ENCODE measurements at places on chromosomes 7 and 10.

- no peak for DNase-seq
Measured at GRCh38 chr7:101818287-101819071, 1.1 kb downstream of the CUX1 start.

- no peak for DNase-seq
Measured at GRCh38 chr7:68411742-68412141, 1186.5 kb upstream of the AUTS2 start.

DNA sequence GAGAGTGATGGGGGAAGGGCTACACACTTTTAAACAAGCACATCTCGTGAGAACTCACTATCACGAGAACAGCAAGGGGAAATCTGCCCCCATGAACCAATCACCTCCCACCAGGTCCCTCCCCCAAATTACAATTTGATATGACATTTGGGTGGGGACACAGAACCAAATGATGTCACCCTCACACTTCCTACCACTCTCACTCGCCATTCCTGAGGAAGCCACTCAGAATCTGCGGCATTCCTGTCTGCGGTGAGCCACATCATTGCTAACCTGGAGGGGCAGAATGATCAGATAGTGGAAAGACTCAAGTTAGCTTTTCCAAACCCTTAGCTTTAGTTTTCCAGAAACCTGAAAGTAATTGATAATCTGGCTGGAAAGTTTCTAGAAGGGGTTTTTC is 66.9 kb downstream of the MYO3A start:
- DNase-seq, result no peak

GRCh38 chr10:74677951-74678350 is 148.4 kb upstream of the KAT6B start:
- no peak for DNase-seq

DNA sequence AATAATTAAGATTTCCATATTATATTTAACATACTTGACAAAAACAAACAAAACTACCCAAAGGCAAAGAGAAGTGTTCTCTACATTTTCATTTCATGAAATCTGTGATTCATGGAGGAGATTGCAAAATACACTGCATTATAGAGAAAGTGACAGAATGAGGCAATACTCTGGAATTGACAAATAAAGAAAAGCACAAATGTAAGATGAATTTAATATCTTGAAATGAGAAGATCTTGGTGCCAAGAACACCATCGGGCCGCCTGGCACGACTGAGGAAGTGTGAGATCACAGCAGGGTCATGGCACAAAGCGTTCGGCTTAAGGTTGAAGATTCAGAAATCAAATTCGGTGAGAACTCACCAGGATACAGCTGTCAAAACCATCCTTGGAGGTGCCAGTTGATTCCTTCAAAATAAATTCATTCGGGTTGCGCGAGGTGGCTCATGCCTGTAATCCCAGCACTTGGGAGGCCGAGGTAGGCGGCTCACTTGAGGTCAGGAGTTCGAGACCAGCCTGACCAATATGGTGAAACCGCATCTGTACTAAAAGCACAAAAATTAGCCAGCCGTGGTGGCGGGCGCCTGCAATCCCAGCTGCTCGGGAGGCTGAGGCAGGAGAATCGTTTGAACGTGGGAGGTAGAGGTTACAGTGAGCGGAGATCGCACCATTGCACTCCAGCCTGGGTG is 174.0 kb upstream of the PFKP start:
- DNase-seq, result no peak

DNA sequence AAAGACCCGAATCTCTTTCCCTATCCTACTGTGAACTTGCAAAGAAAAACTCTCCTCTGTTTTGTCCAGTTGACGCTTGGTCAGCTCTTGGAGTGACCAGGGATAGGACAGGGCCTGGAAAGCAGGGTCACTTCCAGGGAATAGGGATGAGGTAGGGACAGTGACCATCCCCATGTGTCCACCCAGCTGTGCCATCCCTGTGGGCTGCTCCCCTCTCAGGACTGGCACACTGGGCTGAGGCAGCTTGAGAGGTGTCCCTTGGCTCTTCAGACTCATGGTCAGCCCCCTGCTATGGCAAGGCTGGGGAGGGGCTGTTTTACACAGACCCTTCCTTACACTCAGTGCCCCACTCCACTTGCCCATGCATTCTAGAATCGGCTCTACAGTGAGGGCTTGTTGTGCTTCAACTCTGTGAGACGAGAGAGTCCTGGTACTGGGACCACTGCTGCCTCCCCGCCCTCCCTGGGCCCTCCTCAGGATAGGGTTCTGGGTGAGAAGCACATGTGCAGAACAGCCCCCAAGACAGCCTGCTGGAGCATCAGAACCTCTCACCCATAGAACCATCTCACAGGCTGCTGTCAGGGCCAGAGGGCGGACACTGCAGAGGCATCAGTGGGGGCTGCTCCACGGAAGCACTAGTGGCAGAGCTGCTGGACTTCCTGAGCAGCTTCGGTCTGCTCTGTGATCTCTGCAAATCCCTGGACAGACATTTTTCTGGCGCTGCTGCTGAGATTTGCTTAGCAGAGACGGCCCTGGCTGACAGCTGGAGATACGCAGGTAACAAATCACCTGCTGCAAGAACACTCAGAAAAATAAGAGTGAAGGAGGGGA is 202.8 kb upstream of the CXCL12 start:
- no peak for DNase-seq

DNA sequence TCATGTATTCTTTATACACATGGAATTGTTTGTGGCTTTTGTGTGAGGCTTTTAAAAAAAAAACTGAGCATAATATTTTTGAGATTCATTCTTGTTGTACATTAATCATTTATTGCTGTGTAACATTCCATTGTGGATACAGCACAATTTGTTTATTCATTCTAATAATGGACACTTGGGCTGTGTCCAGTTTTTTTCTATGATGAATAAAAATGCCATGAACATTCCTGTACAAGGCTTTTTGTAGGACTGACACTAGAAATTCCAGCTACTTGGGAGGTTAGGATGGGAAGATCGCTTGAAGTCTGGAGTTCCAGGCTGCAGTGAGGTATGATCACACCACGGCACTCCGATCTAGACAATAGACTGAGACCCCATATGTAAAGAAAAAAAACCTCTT is 254.3 kb upstream of the CACNA2D1 start:
- DNase-seq, result no peak

DNA sequence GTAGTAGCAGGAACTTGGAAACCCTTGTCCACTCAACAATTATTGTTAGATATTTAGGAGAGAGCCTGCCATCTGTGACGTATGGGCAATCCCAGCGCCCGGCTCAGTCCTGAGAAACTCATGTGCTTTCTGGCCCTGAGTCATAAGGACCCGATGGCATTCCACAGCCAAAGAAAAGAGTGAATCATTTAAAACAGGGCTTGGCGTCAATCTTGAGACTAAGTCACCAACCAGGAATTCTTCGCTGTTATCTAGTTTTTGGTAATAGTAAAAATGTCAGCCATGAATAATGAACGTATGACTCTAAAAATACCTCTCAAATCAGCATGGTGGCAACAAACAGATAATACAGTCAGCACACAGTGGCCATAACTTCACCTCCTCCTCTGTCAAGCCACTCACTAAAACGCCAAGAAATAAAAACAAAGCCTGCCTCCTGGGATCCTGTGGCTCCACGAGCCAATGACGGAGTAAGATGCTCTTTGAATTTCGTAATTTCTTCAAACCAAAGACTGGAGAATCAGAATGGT is 140.8 kb downstream of the ADAM12 start:
- DNase-seq, result no peak

DNA sequence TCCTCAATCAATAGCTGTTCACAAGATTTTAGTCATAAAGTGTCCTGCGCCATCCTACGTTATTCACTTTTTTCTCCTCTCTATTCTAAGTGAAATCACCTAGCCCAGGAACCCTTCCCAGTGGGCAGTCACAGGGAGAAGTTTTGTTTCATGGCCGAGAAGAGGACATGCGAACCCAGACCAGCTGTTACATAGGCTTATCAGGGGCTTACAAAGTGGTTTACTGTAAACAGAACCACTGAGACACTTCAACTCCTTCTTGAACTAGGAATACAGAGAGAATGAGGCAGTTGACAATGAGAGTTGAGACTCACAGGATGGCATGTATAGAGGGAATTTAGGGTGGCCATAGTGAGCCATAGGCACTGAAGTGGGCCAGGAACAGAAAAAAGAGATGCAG is 246.9 kb upstream of the GLI3 start:
- DNase-seq, result no peak

DNA sequence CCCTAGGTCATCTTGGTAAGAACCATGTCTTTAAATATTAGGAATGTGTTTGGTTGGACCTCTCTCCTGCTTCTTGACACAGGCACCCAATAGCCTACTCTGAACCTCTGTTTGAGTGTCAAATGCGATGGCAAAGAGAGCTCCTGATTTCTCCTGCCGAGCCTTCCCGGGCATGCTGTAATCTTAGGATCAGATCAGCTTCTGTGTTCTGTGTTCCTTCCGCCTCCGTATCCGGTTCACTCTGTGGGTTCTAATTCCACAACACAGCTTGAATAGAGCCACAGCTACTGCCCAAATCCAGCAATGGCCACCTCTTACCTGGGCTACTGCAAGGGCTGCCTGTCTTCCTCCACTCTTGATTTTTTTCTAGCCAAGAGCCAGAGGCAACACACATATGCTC is 165.2 kb upstream of the TNS3 start:
- DNase-seq, result no peak

- no peak for DNase-seq
Measured at GRCh38 chr7:21938463-21938862, 7.2 kb downstream of the CDCA7L start.

DNA sequence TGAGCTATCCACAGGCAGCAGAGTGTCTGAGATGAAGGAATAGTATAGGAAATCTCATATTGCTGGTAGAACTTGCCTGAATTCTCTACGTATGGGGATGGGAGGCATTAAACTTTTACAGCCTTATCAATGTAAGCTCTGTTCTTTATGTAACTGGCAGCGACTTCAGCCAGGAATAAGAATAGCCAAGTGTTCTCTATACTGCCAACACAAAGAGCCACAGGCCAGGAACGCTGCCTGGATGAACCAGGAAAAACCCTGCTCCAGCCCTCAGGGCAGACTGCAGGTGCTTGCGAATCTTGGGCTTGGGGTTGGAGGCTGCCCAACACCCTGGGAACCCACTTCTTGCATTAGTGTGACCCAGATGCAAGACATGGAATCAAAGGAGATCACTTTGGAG is 6.1 kb upstream of the OLAH start:
- DNase-seq, result no peak

- no peak for DNase-seq
Measured at GRCh38 chr10:4766454-4766853, 59.6 kb upstream of the AKR1E2 start.

DNA sequence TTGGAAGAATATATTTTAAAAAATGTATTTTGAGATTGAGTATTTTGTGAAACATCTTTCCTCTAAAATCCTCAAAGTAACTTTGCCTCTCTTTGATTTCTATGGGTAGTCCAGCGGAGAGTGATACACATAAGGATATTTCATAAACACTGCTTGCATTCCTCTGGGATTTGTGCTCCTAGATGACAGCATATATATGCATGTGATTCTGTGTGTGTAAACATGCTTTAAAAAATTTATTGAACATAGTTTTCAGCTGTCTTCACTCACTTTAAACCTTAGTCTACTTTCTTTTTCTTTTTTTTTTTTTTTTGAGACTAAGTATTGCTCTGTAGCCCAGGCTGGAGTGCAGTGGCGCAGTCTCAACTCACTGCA is 84.6 kb downstream of the KAT6B start:
- DNase-seq, result no peak

DNA sequence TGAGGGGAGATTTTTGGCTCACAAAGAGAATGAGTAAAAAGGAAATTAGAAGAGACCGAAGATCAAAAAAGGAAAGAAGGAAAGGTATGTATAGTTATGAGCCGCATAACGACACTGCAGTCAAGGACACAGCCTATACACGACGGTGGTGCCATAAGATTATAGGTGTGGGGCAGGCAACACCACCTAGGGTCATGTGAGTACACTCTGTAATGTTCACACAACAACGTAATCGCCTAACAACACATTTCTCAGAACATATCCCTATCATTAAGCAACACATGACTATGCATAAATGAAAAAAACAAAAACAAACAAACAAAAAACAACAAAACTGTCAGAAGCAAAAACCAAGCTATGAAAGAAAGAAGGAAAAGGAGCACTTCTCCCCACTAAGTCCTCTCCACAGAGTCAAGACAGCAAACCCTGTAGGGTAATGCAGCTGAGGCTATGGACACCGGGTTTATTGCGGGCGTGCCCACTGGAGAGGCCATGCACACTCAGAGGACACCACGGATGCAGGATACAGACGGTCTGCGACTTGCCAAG is 45.1 kb downstream of the PIP4K2A start:
- DNase-seq, result no peak

GRCh38 chr7:6398943-6399342 is 48.8 kb downstream of the DAGLB start:
- no peak for DNase-seq

GRCh38 chr7:98058186-98058585 is 48.5 kb upstream of the LMTK2 start:
- DNase-seq, result no peak

GRCh38 chr7:123579416-123579815 is 21.8 kb upstream of the NDUFA5 start:
- DNase-seq, result no peak

DNA sequence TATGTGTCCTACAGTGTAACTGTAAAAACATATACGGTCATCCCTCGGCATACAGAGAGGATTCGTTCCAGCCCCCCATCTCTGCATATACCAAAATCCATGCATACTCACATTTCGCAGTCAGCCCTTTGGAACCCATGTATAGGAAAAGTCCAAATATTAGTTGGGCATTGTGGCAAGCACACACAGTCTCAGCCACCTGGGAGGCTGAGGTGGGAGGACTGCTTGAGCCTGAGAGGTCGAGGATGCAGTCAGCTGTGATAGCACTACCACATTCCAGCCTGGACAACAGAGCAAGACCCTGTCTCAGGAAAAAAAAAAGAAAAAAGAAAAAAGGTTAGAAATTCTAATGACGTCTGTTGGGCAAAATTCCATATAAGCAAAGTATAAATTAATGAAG is 29.1 kb downstream of the MDH2 start:
- no peak for DNase-seq

DNA sequence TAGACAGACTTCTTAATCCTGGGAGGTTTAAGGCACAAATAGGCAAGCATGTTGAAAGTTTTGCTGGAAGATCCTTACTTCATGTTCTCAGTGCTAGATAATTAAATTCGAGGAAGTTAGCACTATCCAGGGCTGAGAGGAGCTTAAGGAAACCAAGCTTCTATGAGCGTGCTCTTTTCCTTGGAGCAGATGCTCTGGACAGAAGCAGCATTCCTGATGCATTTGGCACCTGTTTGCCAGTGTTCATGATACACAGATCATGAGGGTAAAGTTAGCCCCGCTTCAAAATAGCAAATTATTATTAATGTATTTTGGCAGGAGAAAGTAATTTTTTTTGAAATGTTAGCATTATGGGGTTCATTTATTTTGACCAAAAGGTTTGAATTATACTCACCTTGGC is 9.4 kb downstream of the HDAC9 start:
- DNase-seq, result no peak
